Pancreas (tissue), 10 donors: ENCODE measurements at places on chromosomes 4 and X. TPM values are rescaled to one million over a fixed set of nuclear protein-coding genes. Genes with fewer than 3 reads are reported as not detected.
A peak's percentile ranks its signal among the peaks of the same experiment; 100 is the strongest.

GRCh38 chr4:874971-875817, 49.3 kb upstream of the CPLX1 start:
- no peak for DNase-seq

DNA sequence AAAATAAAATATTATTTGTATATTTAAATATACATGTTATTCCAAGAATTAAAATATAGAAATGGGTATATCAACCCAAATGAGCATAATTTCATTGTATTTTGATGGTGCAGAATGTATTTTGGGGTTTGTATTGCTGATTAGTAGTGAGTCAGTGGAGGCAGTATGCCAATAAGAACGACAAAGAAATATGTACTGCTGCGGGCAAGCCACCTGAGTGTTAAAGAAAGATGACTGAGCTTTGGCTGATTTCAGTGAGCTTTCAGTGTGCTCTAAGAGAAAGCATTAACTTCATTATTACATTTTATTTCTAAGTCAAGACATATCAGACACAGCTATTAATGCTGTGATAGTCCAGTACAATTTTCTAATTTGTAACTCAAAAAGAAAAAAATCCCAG, 297.8 kb downstream of the ANK2 start:
- no peak for DNase-seq

GRCh38 chr4:91434631-91435030, 869.1 kb upstream of the GRID2 start:
- no peak for DNase-seq

- no peak for DNase-seq
Observed at GRCh38 chrX:156002507-156002906, 5.0 kb downstream of the IL9R start.

DNA sequence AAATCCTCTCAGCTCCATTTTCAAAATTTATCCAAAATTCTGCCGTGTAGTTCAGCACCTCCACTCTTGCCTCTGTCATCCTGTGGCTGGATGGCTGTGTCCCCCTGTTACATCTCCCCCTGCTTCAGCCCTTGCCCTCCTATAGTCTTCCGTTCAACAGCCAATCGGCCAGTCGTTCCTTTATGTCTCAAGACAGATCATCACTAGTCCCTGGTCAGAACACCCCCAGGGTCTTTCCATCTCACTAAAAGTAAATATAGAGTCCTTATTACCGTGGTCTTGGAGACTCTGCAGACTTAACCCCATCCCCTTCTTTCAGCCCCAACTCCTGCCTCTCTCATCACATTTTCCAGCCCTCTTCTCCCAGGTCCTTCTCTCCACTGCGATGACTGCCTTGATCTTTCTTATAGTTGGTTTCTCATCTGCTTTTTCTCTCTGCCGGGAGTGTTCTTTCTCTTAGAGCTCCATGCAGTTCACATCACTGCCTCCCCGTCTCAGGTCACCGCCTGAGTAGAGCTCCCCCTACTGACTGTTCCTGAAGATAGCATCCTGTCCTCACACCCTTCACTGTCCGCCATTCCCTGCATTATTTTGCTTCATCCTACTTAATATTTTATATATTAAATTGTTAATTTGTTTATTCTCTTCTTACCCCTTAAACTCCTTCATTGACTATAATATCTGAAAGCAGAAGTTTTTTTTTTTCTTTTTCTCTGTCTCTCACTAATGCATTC, 736.9 kb upstream of the MAGEB2 start:
- DNase-seq: peak; percentile 8

DNA sequence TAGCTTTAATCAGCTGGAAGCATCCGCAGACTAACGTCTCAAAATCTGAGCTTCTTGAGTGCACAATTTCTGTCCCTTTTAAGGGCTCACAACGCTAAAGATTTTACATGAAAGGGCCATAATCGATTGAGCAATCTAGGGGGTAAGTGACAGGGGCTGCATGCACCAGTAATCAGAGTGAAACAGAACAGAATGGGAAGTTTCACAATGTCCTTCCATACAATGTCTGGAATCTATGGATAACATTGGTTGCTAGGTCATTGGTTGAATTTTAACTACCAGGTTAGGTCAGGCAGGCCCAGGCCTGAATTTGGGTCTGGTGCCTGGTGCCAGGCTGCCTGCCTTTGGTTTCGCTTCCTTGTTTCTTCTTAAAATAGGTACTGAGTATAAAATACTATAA, 42.0 kb upstream of the MTMR8 start:
- DNase-seq: no peak

- DNase-seq: no peak
Observed at GRCh38 chr4:101944649-101945048, 154.1 kb downstream of the BANK1 start.

DNA sequence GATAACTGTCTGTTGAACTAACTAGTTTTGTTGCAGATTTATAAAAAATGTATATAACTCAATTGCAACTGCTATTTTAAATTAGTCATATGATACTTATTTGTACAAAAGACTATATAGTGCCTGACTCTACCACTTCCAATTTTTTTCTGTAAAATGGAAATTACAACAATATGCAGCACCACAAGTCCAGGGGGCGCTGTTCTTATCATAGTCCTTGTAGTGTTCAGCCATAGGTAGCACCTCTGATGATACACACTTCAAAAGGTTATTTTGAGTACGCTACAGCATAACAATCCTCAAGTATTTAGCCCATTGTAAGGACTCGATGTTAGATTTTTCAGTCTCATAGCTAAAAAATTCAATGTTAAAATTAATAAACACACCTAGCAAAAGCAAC, 174.9 kb downstream of the CORIN start:
- DNase-seq: no peak

DNA sequence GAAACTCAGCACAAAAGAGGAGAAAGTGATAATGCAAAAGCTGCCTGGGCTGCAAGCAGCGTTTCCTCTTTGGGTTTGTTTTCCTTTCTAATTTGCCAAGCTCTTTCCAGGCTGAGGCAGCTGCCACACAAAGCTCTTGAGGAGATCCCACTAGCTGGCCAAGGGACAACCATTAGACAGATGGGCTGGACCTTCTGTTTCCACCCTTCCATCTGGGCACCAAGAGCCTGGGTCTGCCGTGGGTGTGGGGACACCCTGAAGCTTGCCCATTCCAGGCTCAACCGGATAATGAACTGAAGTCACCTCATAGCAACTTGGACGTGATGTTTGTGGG, 194.6 kb upstream of the C1QTNF7 start:
- DNase-seq: no peak

DNA sequence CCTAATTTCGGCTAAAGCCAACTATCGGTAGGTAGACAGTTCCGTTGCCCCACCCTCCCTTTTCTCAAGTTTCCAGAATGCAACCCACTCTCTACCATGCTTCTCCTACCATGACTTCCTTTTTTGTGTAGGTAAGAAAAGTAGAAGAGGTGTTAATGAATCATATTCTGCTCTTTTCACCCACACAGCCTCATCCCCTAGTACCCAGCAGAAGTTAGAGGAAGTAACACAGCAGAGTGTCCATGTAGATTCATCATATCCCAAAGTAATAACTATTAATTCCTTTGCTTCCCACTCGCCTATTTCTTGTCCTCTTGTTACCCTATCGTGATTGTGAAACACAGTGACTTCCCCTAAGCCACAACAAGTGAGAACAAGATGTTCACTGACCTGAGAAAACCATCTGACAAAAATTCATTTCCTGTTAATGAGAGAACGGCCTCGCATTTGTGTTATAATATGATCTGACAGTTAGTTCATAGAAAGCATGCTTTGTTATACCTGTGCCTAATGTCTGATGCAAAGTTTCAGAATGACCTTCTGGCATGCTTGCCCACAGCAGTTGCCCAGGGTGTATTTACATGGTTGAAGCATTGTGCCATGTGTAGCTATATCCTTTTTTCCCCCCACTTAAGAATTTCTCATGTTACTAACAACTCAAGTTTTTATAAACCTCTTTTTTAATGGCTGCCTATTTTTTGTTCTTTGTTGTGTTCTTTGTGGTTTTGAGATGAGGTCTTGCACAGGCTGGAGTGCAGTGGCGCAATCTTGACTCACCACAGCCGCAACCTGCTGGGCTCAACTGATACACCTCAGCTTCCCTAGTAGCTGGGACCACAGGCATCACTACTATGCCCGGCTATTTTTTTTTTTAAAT, 185.6 kb downstream of the RAP1GDS1 start:
- no peak for DNase-seq

GRCh38 chr4:83178029-83178428, 63.5 kb upstream of the PLAC8 start:
- no peak for DNase-seq

- no peak for DNase-seq
Observed at GRCh38 chrX:108271397-108271787, 166.8 kb downstream of the COL4A6 start.

GRCh38 chrX:107686026-107686425, 57.7 kb downstream of the PRPS1 start:
- DNase-seq: no peak

- DNase-seq: no peak
Observed at GRCh38 chr4:25180524-25181131, 20.4 kb upstream of the SEPSECS start.

- DNase-seq: no peak
Observed at GRCh38 chr4:12286351-12286750, 857.7 kb upstream of the HS3ST1 start.

DNA sequence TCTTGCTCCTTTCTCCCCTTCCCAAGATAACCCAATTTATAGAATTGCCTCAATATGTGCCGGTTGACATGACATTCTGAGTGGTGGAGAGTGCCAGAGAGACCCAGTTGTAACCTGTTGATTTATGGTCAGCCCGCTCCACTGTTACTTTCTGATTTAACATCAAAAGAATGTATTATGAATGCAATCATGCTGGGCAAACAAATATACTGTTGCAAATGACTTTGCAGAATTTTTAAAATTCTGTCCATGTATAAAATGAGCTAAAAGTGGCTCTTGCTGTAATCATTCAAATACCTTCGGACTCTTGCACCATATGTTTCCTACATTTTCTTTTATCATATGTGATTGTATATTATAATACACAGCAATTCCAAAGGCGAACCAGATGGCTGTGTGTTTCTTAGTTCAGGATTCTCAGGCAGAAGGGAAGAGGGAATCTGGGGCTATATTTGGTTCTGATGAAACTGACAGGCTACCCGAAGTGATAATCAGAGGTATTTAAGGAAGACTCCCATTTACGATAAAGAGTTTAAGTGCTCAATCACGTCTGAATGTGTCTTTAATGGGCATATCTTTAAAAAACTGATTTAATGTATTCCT, 131.7 kb downstream of the CLCN4 start:
- no peak for DNase-seq

DNA sequence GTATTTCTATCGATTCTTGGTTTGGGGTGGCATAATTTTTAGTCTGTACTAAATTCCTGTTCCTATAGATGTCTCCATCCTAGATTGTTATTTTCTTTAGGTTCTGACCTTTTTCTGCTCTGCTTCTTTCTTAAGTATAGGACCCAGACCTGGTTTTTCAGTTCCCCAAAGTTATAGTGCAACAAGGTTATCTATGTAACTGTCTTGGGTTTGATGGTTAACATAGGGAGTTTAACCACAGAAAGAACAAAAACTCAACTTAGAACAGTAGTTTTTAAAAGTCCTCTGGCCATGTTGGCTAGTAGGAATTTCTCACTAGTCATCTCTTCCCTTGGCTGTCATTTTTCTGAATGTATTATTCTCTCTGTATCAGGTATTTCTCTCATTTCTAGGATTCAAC, 38.8 kb upstream of the MAD2L1 start:
- DNase-seq: no peak

- DNase-seq: no peak
Observed at GRCh38 chr4:140738139-140738538, 18.0 kb downstream of the TBC1D9 start.

DNA sequence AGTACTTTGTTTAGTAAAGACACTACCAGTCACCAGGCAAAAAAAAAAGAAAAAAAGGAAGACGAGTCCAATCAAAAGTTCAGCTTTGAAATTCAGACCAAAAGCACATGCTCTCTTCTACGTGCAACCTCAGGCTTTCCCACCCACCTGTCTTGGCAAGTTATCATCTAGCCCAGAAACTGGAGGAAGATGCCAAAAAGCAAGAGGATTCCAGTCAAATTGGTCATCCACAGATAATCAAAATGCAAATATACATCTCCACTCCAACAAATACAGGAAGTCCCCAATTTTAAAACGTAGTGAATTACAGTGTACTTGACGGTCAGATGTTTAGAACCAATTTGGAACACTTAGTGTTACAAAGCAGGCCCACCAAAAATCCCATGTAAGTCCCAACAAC, 96.5 kb downstream of the PALLD start:
- no peak for DNase-seq

- DNase-seq: no peak
Observed at GRCh38 chrX:130413415-130413814, 11.6 kb downstream of the RBMX2 start.

- DNase-seq: no peak
Observed at GRCh38 chr4:111963158-111963700, 182.0 kb upstream of the FAM241A start.

GRCh38 chr4:184951668-184952160, 66.6 kb upstream of the HELT start:
- no peak for DNase-seq

SERPINA7 gene
- total RNA-seq: 0.31 TPM

PLXNA3 gene
- total RNA-seq: 13.4 TPM

IDUA gene
- 17.6 TPM for total RNA-seq
